GM03348 (cell line): ENCODE measurements at places on chromosomes 2 and 18.
A peak's percentile ranks its signal among the peaks of the same experiment; 100 is the strongest.

DNA sequence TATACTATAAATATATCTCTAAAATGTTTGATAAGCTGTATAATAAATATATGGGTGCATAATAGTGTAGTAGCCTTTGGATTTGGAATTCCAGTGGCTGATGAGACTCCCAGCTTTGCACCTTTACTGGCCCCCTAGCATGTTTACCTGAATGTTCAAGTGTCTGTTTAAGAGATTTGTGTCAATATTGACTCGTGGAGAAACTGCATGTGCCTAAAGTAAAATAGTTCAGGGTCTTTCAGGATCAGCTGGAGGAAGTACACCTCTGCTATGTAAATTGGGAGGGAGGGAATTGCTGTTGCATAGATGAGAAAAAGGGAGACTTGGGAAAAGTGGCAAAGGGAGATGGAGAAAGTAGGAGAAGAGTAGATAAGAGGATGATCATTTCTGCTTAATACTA lies 23.9 kb downstream of the ME2 start:
- DNase-seq = no peak

- DNase-seq = peak; percentile 2
Observed at GRCh38 chr18:53380063-53380639, 844.3 kb downstream of the MBD2 start.

DNA sequence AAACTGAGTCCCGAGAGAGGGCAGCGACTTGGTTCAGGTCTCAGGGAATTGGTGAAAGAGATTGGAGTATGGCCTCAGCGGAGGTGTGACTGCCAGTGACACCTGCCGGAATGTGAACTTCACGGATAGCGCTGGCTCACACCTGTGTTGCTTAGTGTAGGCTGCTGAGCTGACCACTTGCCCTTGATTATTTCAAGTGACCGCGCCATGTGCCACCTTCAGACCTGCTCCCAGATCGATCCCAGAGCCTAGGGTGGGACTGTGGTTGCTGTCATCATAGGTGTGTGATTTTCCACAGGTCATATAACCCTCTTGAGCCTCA lies 134.8 kb downstream of the GLI2 start:
- DNase-seq = no peak

- no peak for DNase-seq
Observed at GRCh38 chr2:219106251-219106650, 45.5 kb upstream of the IHH start.

DNA sequence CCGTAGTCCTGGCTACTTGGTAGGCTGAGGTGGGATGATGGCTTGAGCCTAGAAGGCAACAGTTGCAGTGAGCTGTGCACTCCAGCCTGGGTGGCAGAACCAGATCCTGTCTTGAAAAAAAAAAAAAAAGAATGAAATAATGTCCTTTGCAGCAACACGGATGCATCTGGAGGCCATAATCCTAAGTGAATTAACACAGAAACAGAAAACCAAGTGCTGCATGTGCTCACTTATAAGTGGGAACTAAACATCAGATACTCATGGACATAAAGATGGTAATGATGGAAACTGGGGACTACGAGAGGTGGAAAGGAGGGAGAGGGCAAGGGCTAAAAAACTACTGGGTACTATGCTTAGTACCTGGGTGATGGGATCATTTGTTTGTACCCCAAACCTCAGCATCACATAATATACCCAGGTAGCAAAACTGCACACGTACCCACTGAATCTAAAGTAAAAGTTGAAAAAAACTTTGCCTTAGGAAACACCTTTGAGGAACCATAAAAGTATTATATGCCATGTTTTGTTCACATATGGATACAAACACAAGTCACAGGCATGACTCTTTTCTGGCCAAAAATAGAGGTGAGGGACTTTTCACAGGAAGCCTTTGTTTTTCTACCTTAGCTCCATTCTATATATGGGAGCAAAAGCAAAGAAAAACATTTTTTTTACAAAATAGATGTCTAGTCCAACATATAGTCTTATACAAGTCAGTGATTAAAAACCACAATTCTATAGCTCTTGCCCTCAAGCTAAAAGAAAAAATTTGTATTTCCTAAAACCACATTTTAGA lies 36.6 kb downstream of the GPR155 start:
- no peak for DNase-seq

DNA sequence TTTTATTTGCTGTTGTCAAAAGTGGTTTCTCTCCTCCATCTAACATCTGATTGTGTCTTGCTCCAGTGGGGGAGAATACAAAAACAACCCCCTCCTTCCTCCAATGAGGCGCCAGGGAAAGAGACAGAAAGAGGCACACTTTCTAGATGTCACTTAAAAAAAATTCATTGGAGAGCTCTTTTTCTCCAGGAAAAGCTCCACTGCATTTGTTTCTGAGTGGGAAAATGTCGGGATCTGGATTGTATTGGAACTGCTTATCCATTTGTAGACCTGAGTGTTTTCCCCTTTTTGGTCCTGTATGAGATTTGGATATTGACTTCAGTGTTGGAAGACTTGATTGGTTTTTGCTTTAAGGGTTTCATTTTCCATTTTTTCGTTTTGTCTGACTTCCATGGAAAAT lies 995 bp downstream of the MBD5 start:
- no peak for DNase-seq

DNA sequence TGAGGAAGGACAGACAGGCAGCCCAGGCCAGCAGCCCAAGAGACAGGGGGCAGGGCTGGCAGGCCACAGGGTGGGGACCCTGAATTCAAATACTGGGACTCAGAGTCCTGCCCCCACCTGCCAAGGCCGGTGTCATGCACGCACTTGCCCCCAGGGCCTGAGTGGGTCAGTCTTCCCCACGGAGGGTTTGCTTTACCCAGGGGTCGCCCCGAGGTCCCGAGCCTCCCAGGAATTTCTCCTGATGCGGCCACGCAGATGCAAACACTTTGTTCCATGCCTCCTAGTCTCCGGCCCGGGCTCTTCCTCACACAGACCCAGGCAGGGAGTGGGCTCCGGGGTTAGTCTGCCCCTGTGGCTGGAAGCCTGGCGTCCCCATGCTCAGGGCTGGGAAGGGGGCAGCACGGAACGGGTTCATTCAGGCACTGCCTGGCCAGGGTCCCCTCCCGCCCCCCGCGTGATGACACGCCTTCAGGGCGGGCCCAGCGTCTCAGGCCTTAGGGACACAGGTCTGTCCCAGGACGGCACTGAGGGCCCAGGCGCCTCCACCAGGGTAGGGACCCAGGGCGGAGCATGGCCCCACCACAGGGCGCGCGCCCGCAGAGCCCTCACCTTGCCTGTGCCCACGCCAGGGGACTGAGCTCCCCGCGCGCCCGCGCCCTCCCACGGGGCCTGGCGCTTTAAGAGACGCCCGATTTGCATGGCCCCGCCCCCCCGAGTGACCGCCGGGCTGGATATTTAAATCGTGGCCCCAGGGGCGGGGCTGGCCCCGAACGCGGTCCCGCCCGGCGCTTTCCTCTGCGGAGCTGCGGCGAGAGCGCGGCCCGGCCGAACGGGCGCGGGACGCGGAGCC lies at the start of gene SNED1:
Gene SNED1 (plus strand): TSS at position 763 of the 850 bp plus-strand sequence. CDS start 220 bp downstream, outside the sequence.
- peak; percentile 96 for DNase-seq

DNA sequence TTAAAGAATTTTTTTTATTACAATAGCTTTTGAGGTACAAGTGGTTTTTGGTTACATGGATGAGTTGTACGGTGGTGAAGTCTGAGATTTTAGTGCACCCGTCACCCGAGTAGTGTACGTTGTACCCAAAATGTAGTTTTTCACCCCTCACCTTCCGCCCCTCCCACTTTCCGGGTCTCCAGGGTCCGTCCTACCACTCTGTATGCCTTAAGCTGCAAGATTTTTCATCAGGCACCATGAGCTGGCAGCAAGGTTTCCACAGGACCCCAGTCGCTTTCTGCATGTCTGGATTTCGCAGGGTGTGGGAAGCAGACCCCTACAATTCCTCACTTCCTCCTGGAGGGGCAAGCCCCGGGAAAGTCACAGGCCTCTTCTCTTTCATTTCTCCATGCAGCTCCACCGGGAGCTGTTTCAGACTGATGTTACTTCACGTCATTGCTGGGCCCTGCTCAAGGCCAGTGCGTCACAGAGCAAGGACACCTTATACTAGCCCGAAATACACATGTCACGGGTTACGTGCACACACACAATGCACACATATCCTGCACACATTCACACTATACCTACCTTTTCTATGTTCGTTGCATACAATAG lies 179.1 kb downstream of the ZFP36L2 start:
- no peak for DNase-seq

- no peak for DNase-seq
Observed at GRCh38 chr18:3328532-3328931, 66.6 kb downstream of the MYL12B start.

- no peak for DNase-seq
Observed at GRCh38 chr2:102932501-102932900, 170.7 kb downstream of the TMEM182 start.

DNA sequence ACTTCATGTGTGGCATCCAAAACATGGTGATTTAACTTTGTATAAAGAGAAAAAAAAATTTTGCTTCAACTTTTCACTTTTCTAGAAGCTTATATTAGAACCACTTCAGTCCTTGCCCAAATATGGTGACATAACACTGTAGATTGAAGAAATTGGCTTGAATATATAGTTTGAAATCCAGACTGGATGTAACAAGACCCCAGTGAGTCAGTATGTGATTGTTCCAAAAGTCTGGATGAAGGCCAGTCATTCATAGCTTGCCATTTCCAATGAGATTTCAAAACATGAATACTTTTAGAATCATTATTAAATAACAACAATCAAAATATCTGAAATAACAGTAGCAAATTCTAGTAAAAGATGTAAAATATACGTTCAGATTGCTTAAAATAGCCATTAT lies 104.8 kb upstream of the FN1 start:
- peak; percentile 81 for DNase-seq

GRCh38 chr18:45775241-45775676 lies 50.2 kb upstream of the SIGLEC15 start:
- peak; percentile 78 for DNase-seq

- DNase-seq = no peak
Observed at GRCh38 chr2:109528811-109529501, 84.8 kb downstream of the SEPTIN10 start.

GRCh38 chr2:189146553-189146952 lies 33.0 kb downstream of the COL5A2 start:
- DNase-seq = no peak

DNA sequence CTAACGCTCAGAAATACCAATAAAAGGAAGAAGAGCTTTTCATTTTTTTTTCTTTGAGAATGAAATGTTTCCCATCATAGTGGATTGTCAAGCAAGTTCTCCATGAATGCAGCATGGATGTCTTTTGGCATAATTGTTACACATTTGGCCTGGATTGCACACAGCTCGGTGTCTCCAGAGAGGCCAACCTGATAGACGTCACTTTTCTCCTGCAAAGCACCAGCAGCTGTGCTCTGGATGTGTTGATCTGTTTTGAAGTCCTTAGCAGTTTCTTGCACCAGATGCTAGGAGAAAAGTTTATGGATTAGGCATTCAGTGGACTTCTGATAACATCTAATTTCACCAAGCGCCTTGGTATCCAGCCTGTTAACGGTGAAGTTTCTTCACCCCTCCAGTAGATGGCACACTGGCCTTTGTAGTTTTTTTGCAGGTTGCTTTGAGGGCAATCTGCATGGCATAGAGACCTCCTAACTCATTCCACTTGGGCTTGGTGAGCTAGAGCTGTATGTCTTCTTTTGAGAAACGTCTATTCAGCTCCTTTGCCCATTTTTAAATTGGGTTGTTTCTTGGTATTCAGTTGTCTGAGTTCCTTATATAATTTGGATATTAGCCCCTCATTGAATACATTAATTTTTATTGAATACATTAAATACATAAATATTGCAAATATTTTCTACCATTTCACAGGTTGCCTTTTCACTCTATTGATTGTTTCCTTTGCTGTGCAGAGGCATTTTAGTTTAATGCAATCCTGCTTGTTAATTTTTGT lies 59.7 kb downstream of the PTH2R start:
- DNase-seq = peak; percentile 23

GRCh38 chr2:101745711-101746694 lies 48.5 kb downstream of the MAP4K4 start:
- peak; percentile 59 for DNase-seq

DNA sequence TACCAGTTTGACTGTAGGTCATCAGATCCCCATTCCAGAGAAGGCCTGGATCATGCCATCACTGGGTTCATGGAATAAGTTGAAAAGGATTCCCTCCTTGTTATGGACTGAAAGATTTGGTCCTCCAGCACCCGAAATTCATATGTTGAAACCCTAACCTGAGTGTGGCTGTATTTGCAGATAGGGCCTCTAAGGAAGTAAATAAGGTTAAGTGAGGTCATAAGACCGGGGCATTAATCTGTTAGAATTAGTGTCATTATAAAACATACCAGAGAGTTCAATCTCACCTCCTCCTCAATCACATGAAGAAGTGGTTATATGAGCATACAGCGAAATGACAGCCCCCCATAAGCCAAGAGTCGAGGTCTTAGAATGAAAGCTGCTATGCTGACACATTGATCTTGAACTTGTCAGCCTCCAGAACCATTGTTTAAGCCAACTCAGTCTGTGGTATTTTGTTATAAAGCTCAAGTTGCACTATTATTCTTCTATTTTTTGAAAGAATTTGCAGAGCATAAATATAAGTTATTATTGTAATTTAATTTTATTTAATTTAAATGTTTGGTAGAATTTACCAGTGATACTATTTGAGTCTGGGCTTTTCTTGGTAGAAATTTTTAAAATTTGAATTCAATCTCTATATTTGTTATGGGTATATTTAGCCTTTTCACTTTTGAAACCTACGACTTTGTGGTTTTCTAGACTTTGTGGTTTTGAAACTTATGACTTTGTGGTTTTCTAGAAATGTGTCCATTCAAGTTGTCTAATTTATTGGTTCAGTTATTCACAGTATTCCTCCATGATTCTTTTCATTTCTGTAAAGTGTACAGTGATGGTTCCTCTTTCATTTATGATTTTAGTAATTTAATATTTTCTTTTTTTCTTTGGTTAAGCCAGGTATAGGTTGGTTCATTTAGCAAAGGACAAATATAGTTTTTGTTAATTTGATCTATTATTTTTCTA lies 1206.7 kb upstream of the CDH2 start:
- no peak for DNase-seq

DNA sequence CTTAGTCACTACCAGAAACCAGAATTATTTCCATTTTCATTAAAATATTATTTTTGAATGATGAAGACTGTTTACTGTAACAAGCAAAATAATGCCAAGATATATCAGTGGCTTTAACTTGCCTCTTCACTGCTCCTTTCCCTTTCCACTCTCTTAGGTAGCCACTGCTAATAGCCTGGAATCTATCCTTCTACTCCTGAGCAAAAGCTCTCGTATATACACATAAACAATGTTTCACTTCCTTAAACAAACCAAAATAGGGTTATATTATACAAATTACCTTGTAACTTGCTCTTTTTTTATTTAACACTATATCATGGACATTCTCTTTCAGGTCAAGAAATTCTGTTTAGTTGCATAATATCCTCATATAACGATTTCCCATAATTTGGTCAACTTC lies 20.8 kb downstream of the IMMT start:
- no peak for DNase-seq

- DNase-seq = no peak
Observed at GRCh38 chr2:143296089-143296488, 166.9 kb downstream of the ARHGAP15 start.

- no peak for DNase-seq
Observed at GRCh38 chr2:14815201-14815600, 182.7 kb downstream of the LRATD1 start.

- DNase-seq = no peak
Observed at GRCh38 chr2:112906276-112906675, 4.7 kb upstream of the IL37 start.

GRCh38 chr2:170141865-170142264 lies 36.1 kb upstream of the MYO3B start:
- DNase-seq = no peak

GRCh38 chr2:163779970-163780597 lies 44.3 kb upstream of the FIGN start:
- no peak for DNase-seq

- no peak for DNase-seq
Observed at GRCh38 chr2:77488141-77488540, 34.0 kb downstream of the LRRTM4 start.

GRCh38 chr2:187379869-187380268 lies 68.2 kb downstream of the CALCRL start:
- DNase-seq = no peak
